ENCODE measurements at places on chromosomes 16 and 17.

- DNase-seq = peak; percentile 67
These were observed 16.6 kb upstream of the DLX4 start for GRCh38 chr17:49952209-49952911.

- no peak for DNase-seq
These were observed 19.6 kb downstream of the OR1D5 start for GRCh38 chr17:3043737-3044365.

- DNase-seq = no peak
These were observed 3.8 kb upstream of the KAT7 start for GRCh38 chr17:49784636-49785035.

DNA sequence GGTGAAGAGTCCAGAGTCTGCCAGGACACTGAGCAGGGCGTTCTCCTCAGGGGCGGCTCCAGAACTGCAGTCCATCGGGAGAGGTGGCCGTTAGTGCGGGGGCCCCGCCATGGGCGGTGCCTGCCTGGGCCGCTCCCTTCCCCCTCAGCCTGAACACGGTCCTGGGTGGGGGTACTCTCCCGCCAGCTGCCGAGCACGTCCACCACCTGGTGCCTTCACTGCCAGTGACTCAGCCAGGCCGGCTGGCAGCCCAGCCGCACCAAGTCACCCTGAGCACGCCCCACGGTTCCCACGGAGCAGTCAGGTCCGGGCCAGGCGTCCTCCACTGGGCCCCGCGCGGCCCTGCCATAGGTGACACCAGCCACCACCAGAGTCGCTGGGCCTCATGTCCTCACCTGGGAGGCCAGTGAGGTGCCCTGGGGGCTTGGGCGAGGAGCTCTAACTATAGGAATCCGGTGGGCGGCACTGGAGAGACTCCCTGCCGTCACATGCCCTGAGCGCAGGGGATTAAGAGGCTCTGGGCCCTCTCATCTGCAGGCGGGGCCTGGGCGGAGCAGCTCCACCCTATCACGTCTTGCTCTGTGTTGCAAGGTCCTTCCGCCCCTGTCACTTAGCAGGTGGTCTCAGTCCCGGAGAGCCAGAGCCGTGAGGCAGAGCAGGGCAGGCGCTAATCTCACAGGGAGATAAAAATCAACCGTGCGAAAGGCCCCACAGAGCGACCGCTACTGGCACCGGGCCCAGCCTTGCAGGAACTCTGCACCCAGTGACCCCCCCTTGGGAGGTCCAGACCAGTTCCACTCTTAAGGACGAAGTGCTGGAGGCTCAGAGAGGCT lies 14.3 kb downstream of the PIEZO1 start:
- no peak for DNase-seq

Data from effector CD4-positive, alpha-beta T cell (primary cell).